Renal cortex interstitium (tissue), 15 donors: ENCODE measurements at places on chromosomes 1 and 21. TPM values are rescaled to one million over a fixed set of nuclear protein-coding genes. Genes with fewer than 3 reads are reported as not detected.

The TNFAIP8L2 gene
- 1.3 TPM for polyA plus RNA-seq

The LGR6 gene
- polyA plus RNA-seq = 0.70 TPM

The LAMB3 gene
- 0.50 TPM for polyA plus RNA-seq

The AQP10 gene
- 0.09 TPM for polyA plus RNA-seq

The MAN1C1 gene
- 12.4 TPM for polyA plus RNA-seq

The RGS4 gene
- polyA plus RNA-seq = 14.8 TPM

The ITLN2 gene
- polyA plus RNA-seq = 0.29 TPM

The PERM1 gene
- polyA plus RNA-seq = 0.13 TPM

The TFF2 gene
- polyA plus RNA-seq = not detected

The PMVK gene
- 40.7 TPM for polyA plus RNA-seq

The IQGAP3 gene
- 15.2 TPM for polyA plus RNA-seq

The NCMAP gene
- polyA plus RNA-seq = 0.85 TPM
